Stimulated activated naive B cell treated with anti-CD40 and anti-IgM and Interleukin-4, amounts not matched to agents 10 μg/mL and 1 μg/mL and 100 μg/mL, for 72 hours (primary cell): ENCODE measurements at places on chromosomes 5 and 9.

- no peak for DNase-seq
These were observed 8.5 kb downstream of the ALG2 start for GRCh38 chr9:99213197-99213596.

DNA sequence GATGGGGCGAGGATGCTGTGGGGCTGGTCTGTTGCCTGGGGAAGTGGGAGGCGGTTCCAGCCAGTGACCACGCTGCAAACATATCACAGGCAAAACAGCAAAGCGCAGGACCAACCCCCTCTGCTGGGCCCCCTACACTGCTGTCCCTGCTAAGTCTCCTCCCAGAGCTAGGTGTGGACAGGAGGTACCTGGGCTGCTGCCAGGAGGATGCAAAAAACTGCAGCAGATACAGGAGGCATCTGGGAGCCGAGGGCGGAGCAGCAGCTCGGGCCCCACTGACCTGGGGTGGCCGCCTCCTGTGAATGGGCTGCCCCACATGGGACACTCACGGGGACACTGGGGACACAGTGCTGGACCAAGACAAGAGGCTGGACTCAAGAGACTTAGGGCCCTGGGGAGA, 48.0 kb upstream of the PHYKPL start:
- no peak for DNase-seq

DNA sequence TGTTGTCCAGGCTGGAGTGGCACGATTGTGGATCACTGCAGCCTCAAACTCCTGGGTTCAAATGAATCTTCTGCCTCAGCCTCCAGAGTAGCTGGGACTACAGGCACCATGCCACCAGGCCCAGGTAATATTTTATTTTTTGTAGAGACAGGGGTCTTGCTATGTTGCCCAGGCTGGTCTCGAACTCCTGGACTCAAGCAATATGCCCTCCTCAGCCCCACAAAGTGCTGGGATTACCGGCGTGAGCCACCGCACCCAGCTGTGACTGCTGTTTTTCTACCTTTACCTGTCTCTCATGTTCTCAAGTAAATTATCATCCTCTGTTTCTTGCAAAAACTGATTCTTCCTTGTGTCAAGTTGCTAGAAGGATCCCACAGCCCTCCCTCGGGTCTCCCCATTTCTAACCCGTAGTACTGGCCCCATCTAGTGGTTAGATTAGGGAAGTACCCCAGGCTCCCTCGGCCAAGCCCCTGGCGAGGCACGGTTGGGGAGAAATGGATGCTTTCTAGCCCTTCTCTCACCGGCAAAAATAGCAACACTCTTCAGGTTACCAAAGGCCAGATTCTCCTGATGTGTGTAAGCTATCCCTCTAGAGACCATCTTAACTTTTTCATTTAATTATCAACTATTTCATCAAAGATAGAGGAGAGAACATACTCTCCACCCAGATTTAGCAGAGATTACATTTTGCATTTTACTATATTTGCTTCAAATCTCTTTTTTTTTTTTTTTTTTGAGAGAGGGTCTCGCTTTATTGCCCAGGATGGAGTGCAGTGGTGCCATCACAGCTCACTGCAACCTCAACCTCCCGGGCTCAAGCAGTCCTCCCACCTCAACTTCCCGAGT, 19.2 kb upstream of the TOR1B start:
- peak; percentile 59 for DNase-seq

DNA sequence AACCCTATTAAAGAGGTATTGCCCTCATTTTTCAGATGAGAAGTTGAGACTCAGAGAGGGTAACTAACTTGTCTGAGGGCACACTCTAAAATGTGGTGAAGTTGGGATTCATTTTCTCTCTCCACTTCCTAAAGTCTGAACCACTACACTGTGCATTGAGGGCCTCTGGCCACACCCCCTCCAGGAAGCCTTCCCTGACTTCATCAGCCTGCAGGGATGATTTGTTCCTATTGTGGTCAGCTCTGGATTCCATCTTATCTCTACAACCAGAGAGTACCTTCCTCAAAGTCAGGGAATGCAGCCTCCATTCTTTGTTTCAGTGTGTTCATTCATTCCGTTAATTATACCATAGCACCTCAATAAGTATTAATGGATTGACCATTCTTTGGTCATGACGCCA, 356.0 kb upstream of the PANK3 start:
- no peak for DNase-seq

DNA sequence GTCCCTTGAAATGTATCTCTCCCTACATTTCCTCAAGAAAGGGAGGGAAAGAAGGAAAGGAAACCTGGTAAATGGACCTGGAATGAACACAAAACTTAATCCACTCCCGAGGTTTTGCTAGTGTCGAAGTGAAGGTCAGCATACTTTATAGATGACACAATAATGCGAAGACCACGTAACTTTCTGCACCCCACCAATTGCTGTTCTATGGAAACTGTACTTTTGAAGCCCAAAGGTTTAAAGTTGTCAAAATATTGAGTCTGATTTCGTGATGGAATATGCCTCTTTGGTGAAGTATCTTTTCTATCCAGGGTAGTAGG, 103.7 kb downstream of the SNCAIP start:
- DNase-seq, result no peak

DNA sequence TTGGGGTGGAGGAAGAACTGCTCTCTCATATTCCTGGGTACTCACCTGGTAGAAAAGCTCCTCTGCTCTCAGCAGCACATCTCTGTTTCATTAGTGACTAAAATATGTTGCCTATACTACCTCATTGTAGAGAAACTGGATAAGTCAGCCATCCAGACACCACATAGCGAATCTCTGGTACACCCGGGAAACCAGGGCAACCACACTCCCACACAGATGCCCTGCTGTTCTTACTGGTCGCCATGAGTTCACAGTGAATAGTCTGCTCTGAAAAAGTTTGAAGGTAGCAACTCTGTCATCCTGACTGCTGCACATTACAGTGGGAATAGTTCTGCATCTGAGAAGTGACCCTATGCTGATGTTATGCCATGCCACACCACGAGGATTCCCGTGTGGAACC, 135.0 kb downstream of the ENTREP1 start:
- no peak for DNase-seq

GRCh38 chr5:139574641-139575312, 13.6 kb downstream of the UBE2D2 start:
- DNase-seq, result no peak

GRCh38 chr9:11103525-11103924, 490.7 kb upstream of the PTPRD start:
- no peak for DNase-seq

DNA sequence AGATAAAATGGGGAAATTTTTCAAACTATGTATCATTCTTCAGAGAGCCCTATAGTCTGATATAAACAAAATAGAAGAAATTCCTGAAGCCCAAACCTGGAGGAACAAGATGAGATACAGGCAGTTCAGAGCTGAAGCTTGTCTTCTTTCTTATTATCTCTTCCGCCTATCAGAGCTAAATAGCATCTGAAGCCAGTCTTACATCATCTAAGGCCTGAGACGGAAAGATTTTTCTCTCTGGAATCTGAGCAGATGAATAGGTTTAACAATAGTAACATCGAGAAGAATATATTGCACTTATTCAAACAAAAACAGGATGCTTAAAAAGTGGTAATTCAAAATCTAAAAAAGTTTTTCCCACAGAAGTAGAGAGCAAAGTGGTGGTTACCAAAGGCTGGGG, 59.8 kb downstream of the LPAR1 start:
- DNase-seq, result no peak

- DNase-seq, result no peak
These were observed 52.5 kb downstream of the TRIP13 start for GRCh38 chr5:944992-945685.

DNA sequence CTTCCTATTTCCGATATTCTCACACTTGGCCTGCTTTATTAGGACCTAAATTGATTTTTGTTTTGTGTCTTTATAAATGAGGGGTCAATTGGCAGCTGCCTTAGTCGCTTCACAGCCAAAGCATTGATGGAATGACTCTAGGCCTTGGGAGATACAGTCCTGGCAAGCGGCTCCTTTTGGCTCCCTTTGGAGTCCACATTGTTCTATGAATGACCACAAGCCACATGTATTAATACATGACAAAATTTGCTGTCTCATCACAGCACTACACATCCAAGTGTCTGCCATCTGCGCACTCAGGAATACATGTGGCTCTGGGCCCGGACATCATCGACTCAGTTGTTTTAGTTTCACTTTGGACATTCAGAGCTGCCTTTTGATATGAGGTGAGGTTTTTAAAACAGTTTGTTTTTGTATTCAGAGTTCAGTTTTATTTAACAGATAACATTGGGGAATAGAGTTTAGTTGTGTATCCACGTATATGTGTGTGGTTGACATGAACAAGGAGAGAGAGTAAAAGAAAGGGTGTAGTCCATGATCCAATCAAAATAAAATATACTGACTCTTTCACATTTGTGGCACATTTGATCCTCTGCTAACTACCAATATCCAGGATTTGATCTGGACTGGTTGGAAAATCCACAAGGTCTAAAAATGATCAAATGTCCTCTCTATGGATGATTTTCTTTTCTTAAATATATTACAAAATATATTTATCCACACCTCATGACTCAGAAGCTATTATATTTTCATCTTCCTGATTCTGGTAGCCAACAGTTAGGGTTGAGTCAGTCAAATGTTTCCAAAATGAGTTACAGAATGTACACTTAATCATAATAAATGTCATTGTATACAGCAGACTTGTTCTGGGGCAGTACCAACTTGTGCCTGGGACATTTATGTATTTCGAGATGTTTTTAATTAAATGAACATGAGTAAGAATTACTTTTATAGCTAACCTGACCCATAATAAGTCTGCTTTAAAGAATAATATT, 114.0 kb upstream of the MTAP start:
- no peak for DNase-seq

DNA sequence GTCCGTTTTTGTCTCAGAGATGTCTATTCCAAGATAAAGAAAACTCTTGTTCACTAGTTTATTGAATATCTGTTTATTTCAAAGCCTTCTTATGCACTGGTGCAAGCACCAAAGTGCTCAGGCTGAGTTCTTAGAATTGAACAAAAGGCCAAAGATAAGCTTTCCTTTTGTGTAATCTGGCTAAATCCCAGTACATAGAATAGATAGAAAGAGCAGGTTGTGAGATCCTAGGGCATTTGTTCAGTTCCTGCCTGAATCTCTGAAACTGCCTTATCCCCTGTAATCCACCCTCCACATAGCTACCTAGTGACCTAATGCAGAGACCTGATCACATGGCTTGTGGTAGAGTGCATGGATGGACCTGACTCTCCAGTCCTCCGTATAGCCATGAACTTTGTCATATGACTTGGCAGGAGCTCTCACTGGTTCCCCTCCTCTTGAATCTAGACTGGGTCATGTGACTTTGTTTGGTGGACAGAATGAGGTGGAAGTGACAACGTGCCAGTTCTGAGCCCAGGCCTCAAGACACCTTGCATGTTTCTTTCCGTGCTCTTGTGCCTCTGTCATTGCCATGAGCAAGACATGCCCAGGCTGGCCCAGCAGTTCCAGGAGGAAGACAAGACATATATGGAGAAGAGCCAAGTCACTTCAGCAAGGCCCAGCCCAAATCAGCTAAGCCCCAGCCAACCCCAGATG, 139.3 kb upstream of the SHB start:
- no peak for DNase-seq

- DNase-seq, result no peak
These were observed 16.6 kb upstream of the UNC5A start for GRCh38 chr5:176793736-176794135.

DNA sequence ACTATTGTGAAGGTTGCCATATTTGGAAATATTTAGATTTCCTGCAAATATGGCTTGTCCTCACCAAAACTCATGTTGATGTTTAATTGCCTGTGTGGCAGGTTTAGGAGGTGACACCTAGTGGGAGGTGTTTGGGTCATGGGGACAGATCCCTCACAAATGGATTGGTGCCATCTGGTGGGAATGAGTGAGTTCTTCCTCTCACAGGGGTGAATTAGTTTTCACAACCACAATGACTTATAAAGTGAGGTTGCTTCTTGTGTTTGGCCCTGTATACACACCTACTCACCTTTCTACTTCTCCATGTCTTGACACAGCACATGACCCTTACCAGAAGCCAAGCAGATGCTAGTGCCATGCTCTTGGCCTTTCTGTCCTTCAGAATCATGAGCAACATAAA, 41.1 kb downstream of the ISOC1 start:
- DNase-seq, result no peak

GRCh38 chr5:69261034-69261433, 26.3 kb downstream of the CDK7 start:
- no peak for DNase-seq
